ENCODE measurements at places on chromosomes 7 and 10. TPM values are rescaled to one million over a fixed set of nuclear protein-coding genes. Genes with fewer than 3 reads are reported as not detected.

STAM gene
- 17.1 TPM for total RNA-seq

CYP3A7 gene
- not detected for total RNA-seq

CYP2E1 gene
- total RNA-seq: 0.59 TPM

CDHR3 gene
- 12.8 TPM for total RNA-seq

SUV39H2 gene
- 4.4 TPM for total RNA-seq

LIPM gene
- not detected for total RNA-seq

Measured in smooth muscle cell of the coronary artery (primary cell).